GM12892 (cell line): ENCODE measurements at places on chromosomes 13 and 19.

- DNase-seq: no peak
Observed at GRCh38 chr13:42649141-42649540, 75.2 kb downstream of the TNFSF11 start.

GRCh38 chr19:48961051-48961649 lies 4.0 kb upstream of the FTL start:
- DNase-seq: no peak

GRCh38 chr19:36060430-36060829 lies 5.7 kb downstream of the WDR62 start:
- DNase-seq: no peak

- no peak for DNase-seq
Observed at GRCh38 chr13:80199585-80200292, 141.2 kb downstream of the SPRY2 start.

GRCh38 chr19:50559636-50560035 lies 8.6 kb downstream of the LRRC4B start:
- DNase-seq: no peak

- no peak for DNase-seq
Observed at GRCh38 chr13:113545931-113546516, 38.5 kb upstream of the TFDP1 start.

DNA sequence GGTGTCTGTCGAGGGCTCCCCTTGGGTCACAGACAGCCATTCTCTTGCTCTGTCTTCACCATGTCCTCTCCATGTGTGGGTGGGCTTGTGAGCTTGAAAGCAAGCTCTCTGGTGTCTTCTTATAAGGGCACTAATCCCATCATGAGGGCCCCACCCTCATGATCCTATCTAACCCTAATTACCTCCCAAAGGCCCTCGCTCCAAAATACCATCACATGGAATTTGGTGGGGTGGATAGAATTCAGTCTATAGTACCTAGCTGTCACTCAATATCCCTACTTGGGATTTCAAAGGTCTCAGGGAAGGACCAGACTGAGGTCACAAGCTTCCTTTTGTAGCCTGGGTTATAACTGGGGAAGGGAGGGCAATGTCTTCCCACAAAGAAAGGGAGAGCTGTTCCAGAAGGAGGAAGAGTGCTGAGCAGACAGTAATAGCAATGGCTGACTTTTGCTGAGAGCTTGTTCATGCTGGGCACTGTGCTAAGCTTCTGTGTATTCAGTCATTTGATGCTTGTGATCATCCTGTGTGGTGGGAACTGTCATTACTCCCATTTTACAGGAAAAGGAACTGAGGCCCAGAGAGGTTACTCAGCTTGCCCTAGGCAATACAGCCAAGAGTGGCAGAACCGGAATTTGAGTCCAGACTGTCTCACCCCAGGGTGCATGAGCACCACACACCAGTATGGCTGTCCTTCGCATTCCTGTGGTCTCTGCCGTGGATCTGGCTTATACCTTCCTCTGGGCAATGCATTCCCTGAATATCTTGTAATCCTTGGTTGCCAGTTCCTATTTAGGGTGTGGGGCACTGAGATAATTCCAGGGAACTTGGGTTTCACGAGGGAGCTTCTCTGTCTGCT lies 8.2 kb downstream of the FXYD5 start:
- no peak for DNase-seq

GRCh38 chr19:38531515-38531914 lies 86.2 kb downstream of the MAP4K1 start:
- DNase-seq: no peak

DNA sequence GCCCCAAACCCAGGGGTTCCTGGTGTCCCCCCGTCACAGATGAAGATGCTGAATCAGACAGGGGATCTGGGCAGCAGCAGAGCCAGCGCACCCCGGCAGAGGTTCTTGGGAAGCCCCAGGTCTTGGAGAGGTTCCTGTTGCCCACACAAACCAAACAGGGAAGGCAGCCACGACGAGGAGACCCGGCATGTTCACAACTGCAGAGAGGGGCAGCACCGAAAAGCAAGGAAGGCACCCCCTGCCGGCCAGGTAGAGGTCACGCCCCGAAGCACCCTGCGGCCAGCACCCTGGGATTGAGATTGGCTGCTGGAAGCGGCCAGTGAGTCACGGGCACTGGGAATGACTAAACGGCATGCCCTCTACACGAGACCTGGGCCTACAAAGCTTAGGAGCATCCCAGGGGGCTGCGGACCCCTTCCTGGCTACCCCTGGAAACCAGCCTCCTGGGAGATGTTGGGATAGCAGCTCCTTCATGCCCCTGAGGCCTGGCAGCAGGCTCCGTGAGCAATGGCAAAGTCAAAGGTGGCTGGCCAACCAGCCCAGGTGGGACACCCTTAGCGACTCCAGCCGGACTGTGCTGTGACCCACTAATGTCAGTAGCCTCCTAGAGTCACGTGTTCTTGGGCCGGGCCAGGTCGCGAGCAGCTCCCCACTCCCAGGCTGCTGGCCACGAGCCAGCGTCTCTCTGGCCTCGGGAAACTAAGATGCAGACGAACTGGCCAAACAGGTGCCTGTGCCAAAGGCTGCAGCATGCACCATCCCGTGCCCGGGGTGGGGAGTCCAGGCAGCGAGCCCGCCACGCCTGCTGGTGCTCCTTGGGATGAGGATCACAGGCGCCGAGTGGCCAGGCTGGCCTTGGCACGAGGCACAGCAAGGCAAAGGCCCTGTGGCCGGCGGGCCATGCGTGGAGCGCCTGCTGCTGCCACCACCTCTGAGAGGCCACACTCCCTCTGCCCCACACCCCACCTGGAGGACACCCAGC lies 43.2 kb downstream of the MLLT1 start:
- DNase-seq: peak; percentile 22

DNA sequence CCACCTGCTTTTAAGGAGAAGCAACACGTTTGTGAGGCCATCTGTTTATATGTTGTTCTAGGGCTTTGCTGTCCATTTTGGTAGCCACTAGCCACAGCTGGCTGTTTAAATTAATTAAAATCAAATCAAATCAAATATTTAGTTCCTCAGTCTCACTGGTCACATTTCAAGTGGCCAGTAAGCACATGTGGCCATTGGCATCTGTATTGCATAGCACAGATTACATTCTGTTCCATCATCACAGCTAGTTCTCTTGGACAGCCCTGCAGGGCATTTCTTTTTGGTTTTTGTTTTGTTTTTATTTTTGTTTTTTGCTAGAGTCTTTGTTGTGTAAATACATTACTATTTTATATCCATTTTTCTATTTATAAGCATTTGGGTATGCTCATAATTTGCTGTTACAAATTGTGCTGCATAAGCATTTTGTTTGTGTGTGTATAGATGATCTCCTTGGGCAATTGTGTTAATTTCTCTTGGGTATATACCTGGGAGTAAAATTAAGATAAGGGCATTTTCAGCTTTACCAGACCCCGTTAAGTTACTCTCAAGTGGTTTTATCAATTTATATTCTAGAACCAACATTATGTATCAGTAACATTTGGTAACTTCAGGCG lies 31.3 kb downstream of the SAE1 start:
- no peak for DNase-seq

- no peak for DNase-seq
Observed at GRCh38 chr13:65660731-65661130, 1569.4 kb downstream of the PCDH9 start.

GRCh38 chr19:57511484-57511883 lies 11.7 kb downstream of the ZNF773 start:
- no peak for DNase-seq

DNA sequence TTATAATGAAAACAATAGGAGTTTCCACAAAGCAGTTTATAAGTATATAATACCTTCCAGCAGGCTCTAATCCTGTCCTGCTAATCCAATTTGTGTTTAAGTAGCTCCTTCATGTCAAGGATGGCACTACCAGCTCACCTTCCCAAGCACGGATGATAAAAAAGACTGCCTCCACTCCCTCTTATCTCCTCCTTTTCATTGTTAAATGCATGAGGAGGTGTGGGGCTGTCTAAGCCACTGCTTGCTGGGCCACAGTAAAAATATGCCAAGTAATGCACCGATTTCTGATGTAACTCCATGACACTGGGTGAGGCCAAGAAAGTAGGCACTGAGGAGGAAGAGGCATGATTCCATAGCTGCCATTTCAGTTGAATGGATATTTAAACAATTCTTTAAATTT lies 193.1 kb downstream of the ZIC5 start:
- no peak for DNase-seq

DNA sequence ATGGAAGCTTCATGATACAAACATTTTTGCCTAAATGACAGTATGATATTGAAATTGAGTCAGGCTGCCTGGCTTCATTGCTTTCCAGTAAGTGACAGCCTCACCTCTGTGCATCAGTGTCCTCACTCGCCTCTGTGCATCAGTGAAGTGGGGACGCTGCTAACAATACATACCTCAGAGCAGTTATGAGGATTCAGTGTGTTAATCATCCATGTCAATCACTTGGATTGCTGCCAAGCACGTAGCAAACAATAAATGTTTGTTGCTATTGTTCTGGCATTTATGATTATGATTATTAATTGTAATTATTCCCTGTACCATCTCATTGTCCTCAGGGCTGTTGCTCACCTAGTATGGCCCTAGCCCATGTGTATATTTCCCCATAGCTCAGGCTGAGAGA lies 8.8 kb downstream of the PPP2R1A start:
- DNase-seq: no peak

GRCh38 chr13:100519626-100520025 lies 69.0 kb downstream of the GGACT start:
- no peak for DNase-seq

GRCh38 chr19:1944088-1944915 lies 3.3 kb downstream of the CSNK1G2 start:
- DNase-seq: no peak

GRCh38 chr13:29754473-29754806 lies 96.0 kb downstream of the UBL3 start:
- DNase-seq: no peak

- no peak for DNase-seq
Observed at GRCh38 chr13:50783066-50783465, 60.4 kb downstream of the DLEU7 start.

- no peak for DNase-seq
Observed at GRCh38 chr13:112073245-112074138, 6.5 kb downstream of the SOX1 start.

- DNase-seq: no peak
Observed at GRCh38 chr13:103734837-103735236, 668.6 kb upstream of the SLC10A2 start.

DNA sequence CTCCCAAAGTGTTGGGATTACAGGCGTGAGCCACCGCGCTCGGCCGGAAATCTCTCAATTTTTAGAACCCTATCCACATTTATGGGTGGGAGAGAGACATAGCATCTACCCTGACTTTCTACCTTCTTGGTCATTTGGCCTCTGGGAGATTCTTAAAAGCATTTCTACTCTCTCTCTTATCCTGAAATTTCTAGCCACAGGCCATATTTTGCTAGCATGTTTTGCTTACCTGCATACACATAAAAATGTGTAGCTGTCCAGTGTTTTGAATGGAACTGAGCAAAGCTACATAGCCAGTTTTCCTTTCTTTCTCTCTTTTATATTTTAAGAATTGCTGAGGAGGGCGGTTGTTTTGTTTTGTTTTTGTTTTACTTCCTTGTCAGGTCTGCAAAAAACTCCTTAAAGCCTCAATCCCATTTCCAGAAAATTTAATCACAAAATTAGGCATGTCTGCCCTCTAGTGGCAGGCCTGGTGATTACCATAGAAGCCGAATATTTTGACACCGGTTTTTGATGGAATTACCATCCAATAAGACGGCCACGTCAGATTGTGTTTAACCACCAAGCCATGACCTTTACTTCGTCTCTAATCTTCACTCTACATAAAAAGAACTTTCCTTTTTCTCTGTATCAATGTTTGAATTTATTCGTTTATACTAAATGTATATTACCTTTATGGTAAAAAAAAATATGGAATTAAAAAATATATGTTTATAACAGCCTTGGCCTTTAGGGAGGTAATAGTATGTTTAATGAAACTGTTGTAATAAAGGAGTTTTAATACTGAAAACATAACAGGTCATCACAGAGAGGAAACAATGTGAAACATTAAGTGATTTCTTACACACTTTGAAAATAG lies 34.4 kb upstream of the OXGR1 start:
- no peak for DNase-seq

- no peak for DNase-seq
Observed at GRCh38 chr13:93029536-93029935, 197.1 kb upstream of the GPC6 start.

DNA sequence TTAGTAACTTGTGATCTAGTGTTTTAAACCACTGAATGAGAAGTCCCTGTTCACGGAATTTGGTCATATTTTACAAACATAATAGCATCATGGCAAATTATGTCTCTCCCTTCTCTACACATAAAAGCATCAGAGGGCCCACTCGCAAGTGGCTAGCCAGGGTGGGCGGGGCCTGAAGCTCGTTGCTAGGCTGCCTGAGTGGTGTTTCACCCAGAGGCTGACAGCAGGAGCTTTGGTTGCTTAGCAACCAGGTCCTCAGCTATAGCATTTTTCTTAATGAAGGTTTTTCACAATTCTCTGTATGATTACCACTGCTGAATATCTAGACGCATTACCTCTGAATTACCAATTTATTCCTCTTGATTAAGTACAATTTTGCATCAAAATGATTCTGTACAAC lies 126.5 kb downstream of the NALCN start:
- no peak for DNase-seq

GRCh38 chr13:110130431-110130830 lies 176.5 kb downstream of the COL4A1 start:
- no peak for DNase-seq

- DNase-seq: no peak
Observed at GRCh38 chr13:30714629-30715371, 20.5 kb upstream of the ALOX5AP start.

DNA sequence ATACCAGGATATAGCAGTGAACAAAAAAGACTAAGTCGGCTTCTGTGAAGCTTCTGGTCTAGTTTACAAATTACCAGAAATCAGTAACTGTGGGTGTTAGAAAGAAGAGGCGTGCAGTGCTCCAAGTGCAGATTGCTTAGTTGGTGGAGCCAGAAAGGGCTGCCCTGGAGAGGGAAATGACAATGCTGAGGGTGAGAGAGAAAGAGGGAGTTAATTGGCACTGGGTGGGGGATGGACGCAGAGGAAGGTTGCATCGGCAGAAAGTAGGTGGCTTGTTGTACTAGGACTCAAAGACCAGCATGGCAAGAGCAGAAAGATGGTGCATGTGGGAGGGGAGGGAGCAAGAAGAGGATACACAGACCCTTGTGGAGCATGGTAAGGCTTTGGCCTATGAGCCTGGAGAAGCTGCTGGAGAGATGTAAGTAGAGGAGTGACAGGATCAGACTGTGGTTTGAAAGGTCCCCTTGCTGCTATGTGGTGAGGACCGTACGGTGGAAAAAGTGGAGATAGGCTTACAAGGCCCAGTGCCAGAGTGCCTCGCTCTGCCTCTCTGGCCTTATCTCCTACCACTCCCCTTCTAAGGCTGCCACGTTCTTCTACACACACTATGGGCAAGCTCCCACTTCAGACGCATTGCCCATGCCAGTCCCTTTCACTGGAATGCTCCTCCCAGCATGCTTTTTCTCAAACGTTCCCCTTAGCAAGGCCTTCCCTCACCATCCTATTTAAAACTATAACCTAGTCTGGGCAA lies 13.5 kb downstream of the SMG9 start:
- no peak for DNase-seq

DNA sequence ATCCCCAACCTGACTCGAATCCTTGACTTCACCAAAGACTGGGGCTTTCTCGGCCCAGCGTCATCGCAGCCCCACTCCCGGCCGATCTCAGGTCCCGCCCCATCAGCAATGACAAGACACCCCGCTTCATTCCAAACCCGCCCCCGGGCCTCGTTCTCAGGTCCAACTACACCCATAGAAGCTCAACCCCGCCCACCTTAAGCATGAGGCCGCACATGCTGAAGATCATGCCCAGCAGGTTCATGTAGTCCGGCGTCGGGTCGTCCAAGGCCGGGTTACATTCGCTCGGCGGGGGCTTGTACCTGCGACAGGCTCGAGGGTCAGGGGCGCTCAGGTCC lies 2.3 kb downstream of the WDR83 start:
- no peak for DNase-seq

- no peak for DNase-seq
Observed at GRCh38 chr19:51478381-51479234, at the start of gene CEACAM18. Gene CEACAM18, plus strand, starts transcription at chr19:51478539.
